ENCODE measurements at places on chromosomes 1 and 21. TPM values are rescaled to one million over a fixed set of nuclear protein-coding genes. Genes with fewer than 3 reads are reported as not detected.

GRCh38 chr1:185515696-185516095 lies 198.7 kb upstream of the IVNS1ABP start:
- H3K36me3 ChIP-seq: no peaks in the 10 kb centered on the region
- no peak overlapping the region for H3K27ac ChIP-seq
- H3K4me1 ChIP-seq: no peaks in the 10 kb centered on the region
- no peak overlapping the region for H3K4me3 ChIP-seq

DNA sequence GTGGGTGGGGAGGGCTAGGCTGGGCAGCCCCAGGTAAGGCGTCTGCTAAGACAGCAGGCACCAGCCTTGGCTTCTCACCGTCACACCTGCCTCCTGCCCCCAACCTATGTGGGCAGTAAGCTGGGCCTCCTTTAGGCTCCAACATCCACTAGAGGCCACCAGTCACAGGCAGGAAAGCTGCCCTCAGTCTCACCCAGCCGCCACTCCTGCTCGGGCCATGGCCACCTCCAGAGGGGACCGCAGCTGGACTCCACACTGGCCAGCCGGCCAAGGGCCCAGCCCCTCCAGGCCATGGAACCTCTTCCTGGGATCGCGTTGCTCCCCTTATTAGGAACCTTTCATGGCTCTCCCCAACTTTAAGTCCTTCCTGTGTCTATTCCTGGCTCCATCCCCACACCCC lies 74.5 kb downstream of the MRPL37 start:
- H3K4me1 ChIP-seq: peaks cover 17% of the 10 kb centered on the region
- H3K27me3 ChIP-seq: no peaks in the 10 kb centered on the region
- no peak overlapping the region for H3K4me3 ChIP-seq
- DNase-seq: no peak
- no peaks in the 10 kb centered on the region for H3K36me3 ChIP-seq
- no peak overlapping the region for H3K27ac ChIP-seq

DNA sequence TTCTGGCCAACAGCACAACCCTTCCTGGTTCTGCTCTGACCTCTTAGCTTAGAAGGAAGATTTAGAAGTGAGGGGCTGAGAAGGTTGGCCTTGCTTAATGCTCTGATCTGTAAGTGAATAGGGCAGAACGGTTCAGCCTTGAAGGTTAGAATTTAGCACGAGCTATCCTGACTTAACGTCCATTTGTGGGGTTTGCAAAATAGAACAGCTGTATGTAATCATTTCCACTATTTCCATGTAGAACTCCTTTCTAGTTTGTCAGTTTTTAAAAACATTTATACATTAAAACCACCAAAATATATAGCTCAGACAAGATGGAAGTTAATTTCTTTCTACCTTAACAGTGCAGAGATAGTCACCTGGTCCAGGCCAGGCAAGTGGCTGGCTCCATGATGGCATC lies 89.9 kb downstream of the TBX19 start:
- H3K36me3 ChIP-seq: no peaks in the 10 kb centered on the region

- no peak overlapping the region for H3K27ac ChIP-seq
- H3K27me3 ChIP-seq: no peaks in the 10 kb centered on the region
- DNase-seq: no peak
- H3K36me3 ChIP-seq: no peaks in the 10 kb centered on the region
- no peak overlapping the region for H3K4me3 ChIP-seq
- H3K4me1 ChIP-seq: no peaks in the 10 kb centered on the region
These were observed 47.1 kb downstream of the DDAH1 start for GRCh38 chr1:85417876-85418275.

DNA sequence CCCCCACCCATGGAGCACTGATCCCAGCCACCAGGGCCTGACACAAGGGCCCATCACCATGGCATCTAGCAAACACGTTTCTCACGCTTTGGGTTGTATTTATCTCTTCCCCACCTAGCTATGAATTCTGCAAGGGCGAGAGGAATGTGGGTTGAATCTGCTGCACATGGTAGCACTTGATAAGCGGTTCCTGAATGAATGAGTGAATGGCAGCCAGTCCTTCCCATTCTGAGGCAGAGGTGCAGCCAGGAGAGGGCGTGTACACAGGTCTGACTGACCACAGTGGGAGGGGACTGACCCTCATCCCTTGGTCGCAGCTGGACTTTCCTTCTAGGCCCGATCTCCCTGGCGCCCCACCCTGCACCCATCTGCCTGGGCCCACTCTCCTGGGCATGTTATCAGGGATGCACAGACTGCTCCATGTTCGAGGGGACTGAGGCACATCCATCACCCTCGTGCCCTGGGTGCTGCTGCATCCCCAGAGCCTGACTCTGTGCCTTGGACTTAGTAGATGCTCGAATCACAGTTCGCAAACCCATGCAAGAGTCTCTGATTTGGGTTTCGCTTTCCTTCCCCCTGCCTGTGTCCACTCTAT lies 1.0 kb downstream of the RD3 start:
- no peaks in the 10 kb centered on the region for H3K27me3 ChIP-seq
- H3K4me3 ChIP-seq: no peak overlapping the region
- no peaks in the 10 kb centered on the region for H3K4me1 ChIP-seq
- DNase-seq: no peak

- DNase-seq: no peak
- H3K36me3 ChIP-seq: no peaks in the 10 kb centered on the region
- no peaks in the 10 kb centered on the region for H3K4me1 ChIP-seq
- no peaks in the 10 kb centered on the region for H3K27me3 ChIP-seq
- no peak overlapping the region for H3K4me3 ChIP-seq
- H3K27ac ChIP-seq: no peak overlapping the region
These were observed 582.5 kb downstream of the DPYD start for GRCh38 chr1:97338347-97338746.

DNA sequence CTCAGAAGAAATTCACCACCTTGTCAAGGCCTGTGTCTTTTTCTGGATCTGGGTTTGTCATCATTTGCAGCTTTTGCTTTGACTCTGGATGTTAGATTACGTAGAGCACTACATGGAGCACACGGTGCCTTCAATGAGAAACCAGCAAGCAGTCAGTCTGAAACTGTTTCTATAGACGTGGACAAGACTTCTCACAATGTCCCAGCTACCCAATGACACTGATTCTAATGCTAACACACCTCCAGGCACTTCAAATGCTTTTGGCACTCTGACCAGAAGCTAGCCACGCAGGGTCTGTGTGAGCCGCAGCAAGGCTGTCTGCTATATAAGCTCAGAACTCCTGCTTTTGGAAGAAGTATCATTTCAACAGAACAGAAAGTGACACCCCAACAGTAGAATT lies 38.2 kb downstream of the ITPKB start:
- H3K36me3 ChIP-seq: peaks cover 26% of the 10 kb centered on the region
- DNase-seq: no peak
- no peak overlapping the region for H3K4me3 ChIP-seq
- peaks cover 91% of the 10 kb centered on the region for H3K4me1 ChIP-seq

The BEND5 gene
- total RNA-seq: 1.2 TPM

The CNKSR1 gene
- total RNA-seq: 4.5 TPM

The GPR3 gene
- total RNA-seq: not detected

The PCP4L1 gene
- not detected for total RNA-seq

The MANEAL gene
- total RNA-seq: 2.3 TPM

Data from CD4-positive, alpha-beta memory T cell (primary cell).